ENCODE measurements at places on chromosomes 16 and 17. TPM values are rescaled to one million over a fixed set of nuclear protein-coding genes. Genes with fewer than 3 reads are reported as not detected.

KCNAB3 gene
- 0.58 TPM for polyA plus RNA-seq

CLEC19A gene
- 4.4 TPM for polyA plus RNA-seq

NTN3 gene
- polyA plus RNA-seq = not detected

CHST5 gene
- 0.14 TPM for polyA plus RNA-seq

GIT1 gene
- polyA plus RNA-seq = 0.85 TPM

IL21R gene
- not detected for polyA plus RNA-seq

SSTR5 gene
- not detected for polyA plus RNA-seq

TMEM235 gene
- not detected for polyA plus RNA-seq

ZP2 gene
- 2.2 TPM for polyA plus RNA-seq

NOS2 gene
- not detected for polyA plus RNA-seq

FAM171A2 gene
- polyA plus RNA-seq = 0.27 TPM

FZD2 gene
- polyA plus RNA-seq = not detected
